ENCODE measurements at places on chromosomes 7 and 10.
A peak's percentile ranks its signal among the peaks of the same experiment; 100 is the strongest.

DNA sequence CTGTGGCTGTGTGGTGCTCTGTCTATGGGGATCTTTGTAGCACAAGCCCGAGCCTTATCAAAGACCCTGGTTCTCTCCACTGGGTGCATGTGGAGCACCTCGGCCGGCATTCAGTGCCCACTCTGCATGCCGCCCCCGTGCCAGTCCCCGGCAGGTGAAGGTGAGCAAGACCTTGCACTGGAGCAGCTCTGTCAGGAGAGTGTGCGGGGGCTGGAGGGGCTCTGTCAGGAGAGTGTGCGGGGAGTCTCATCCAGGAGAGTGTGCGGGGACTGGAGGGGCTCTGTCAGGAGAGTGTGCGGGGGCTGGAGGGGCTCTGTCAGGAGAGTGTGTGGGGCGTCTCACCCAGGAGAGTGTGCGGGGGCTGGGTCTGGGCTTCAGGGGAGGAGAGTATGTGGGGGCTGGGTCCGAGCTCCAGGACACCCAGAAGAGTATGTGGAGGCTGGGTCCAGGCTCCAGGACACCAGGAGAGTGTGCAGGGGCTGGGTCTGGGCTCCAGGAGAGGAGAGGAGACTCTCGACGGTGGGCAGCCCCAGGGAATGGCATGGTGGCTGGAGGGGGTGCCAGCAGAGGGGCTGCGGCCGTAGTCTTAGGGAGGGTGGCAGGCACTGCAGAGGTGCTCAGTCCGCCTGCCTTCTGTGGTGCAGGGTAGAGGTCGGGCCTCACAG lies 40.8 kb downstream of the INPP5A start:
- no peak for DNase-seq

- peak; percentile 12 for DNase-seq
Measured at GRCh38 chr10:17910125-17910789, 41.5 kb upstream of the SLC39A12 start.

GRCh38 chr7:13466874-13467547 lies 522.5 kb downstream of the ETV1 start:
- no peak for DNase-seq

DNA sequence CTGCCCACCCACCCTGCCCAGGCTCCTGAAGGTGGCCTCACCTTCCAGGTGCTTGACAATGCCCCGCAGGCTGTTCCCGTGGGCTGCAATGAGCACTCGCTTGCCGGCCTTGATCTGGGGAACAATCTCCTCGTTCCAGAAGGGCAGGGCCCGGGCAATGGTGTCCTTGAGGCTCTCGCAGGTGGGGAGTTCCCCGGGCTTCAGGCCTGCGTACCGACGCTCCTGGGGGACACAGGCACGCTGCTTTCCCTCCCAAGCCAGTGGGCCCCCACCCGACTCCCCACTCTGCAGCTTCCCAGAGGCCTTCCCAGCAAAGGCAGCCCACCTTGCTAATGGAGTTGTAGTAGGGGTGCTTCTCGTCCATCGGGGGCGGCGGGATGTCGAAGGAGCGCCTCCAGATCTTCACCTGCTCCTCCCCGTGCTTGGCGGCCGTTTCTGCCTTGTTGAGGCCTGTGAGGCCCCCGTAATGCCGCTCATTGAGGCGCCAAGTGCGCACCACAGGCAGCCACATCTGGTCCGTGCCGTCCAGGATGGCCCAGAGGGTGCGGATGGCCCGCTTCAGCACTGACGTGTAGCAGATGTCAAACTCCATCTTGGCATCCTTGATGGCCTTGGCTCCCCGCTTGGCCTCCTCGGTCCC lies 456 bp downstream of the PGAM2 start:
- DNase-seq: no peak

DNA sequence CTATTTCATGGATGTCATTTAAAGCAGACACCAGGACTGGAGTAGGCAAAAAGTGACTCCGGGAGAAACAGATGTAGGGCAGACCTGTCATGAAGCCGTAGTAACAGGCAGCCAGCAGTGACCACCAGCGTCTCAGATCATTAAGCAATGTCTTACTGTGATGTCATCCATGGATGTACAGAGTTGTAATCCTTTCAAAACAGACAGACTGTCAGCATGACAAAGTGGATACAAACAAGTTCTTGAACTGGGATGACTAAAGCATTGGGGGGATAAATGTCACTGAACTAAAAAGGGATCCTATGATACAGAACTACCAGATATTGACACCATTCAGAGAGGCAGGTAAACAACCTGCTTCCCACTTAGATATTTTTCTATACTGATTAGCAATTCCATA lies 675.5 kb downstream of the PARD3 start:
- no peak for DNase-seq

GRCh38 chr7:8119262-8119661 lies 142.7 kb downstream of the ICA1 start:
- no peak for DNase-seq

DNA sequence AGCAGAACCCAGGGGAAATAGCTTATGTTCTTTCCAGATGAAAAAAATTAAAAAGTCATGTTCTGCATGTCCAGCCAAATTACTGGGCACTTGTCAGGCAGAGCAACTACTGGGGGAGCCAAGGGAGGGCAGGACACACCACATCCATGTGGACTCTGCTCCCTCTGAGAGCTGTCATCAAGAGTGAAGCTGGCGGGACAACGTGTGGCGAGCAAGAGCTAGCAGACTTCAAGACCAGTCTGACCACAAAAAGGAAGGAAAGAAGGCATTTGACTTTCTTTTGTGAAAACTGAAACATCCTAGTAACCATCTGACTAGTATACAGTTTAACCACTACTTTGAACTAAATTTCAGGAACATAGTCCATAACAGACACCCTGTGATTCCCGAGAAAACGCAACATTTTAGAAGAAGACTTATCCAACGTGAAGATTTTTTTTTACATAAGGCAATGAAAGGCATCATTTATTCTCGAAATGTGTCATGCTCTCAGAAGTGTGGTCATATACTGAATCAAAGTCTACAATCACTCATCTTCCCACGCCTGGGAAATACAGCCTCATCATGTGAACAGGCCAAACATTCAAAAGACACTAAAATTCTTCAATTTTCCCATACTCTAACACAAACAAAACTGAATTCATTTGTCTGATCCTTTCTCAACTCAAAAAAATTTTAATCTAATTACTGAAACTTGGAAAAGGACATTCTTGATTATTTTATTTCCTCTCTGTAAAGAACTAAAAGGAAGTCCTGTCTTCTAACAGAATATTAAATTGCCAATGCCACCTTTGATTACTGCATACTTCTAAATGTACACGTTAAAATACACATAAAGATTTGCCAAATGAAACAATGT lies 15.5 kb downstream of the CYTH3 start:
- DNase-seq: no peak

DNA sequence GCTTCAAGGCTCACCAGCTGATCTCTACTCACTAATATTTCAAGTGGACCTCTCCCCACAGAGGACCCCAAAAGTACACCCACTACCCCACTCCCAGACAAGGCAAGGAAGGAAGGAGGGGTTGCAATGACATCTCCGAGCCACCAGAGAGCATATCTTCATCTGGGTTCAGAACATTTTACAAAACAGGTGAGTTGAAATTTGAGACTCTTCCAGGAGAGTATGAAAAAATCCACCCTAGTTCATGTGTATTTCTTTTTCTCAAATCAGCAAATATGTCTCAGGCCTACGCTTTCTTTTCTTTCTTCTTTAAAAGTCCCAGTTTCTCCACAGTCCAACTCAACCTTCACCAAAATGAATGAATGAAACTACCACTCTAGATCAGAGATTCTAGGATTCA lies 61.9 kb downstream of the SGMS1 start:
- DNase-seq: no peak

Data from glomerular endothelial cell (primary cell).